ENCODE measurements at places on chromosomes 2 and 18.

- no peak for DNase-seq
Measured at GRCh38 chr2:222609381-222609780, 46.5 kb downstream of the FARSB start.

GRCh38 chr18:72866901-72867745, 664 bp downstream of the NETO1 start:
- no peak for DNase-seq

DNA sequence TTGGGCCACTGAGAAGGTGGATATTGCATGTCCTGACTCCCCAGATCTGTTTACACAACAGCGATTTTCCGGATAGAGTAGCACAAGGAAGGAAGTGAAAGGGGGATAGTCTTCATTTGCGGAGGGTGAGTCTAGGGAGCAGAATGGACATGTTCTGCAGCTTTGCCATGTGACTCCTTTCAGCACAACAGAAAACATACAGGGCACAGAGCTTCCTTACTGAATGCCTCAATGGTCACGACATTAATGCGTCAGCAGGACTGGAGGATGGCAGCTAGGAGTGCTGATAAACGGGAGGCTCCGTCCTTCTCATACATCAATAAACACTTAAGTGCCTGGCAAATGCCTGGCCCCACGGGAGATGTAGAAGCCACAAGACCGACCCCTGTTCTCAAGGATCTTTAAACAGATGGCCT, 163.0 kb downstream of the FAM210A start:
- no peak for DNase-seq

GRCh38 chr18:75160364-75160763, 48.6 kb downstream of the PTGR3 start:
- DNase-seq, result no peak

DNA sequence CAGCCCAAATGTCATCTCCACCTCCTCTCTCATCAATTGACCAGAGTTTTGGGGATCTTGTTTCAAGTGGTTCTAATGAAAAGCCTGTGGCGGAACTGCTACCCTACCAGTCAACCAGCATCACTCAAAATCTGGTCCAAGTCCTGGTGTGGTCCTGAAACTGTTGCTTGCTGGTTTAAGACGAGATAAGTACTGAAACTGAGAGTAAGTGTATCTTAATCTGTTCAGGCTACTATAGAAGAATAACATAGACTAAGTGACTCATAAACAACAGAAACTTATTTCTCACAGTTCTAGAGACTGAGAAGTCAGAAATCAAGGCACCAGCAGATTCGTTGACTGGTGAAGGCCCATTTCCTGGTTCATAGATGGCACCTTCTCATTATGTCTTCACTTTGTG, 879 bp upstream of the GALNT5 start:
- no peak for DNase-seq

GRCh38 chr2:225207043-225207442, 164.8 kb upstream of the DOCK10 start:
- no peak for DNase-seq

DNA sequence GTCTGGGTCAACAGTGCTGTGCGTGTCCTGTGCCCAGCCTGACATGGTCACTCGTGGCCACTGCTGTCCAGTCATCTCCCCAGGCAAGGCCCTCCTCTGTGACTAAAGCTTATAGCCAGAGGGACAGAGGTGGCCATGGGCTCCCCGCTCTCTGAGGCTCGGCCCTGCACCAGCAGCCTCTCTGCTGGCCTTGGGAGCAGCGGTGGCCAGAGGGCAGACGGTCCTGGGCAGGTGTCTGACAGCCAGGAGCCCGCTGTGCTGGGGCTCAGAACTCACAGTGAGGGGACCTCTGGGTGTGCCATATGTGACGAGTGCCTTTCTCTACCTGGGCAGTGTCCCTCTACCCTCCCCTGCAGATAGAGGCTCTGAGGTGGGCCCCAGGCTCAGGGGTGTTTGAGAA, 98.7 kb downstream of the FAM210A start:
- DNase-seq, result no peak

- no peak for DNase-seq
Measured at GRCh38 chr18:32582455-32582854, 111.8 kb upstream of the GAREM1 start.
